Naive thymus-derived CD8-positive, alpha-beta T cell (primary cell): ENCODE measurements at places on chromosomes 2 and 18.
A peak's percentile ranks its signal among the peaks of the same experiment; 100 is the strongest.

- no peaks in the 10 kb centered on the region for H3K36me3 ChIP-seq
- H3K4me3 ChIP-seq, result no peak overlapping the region
- H3K27me3 ChIP-seq, result no peaks in the 10 kb centered on the region
- no peak overlapping the region for H3K27ac ChIP-seq
- H3K4me1 ChIP-seq, result peaks cover 71% of the 10 kb centered on the region
- DNase-seq, result no peak
Measured at GRCh38 chr2:42229949-42230348, 60.8 kb downstream of the EML4 start.

- DNase-seq, result no peak
- H3K4me1 ChIP-seq, result no peaks in the 10 kb centered on the region
- no peaks in the 10 kb centered on the region for H3K36me3 ChIP-seq
- H3K4me3 ChIP-seq, result no peak overlapping the region
- H3K27ac ChIP-seq, result no peak overlapping the region
Measured at GRCh38 chr2:85455552-85456090, 37.1 kb downstream of the SH2D6 start.

DNA sequence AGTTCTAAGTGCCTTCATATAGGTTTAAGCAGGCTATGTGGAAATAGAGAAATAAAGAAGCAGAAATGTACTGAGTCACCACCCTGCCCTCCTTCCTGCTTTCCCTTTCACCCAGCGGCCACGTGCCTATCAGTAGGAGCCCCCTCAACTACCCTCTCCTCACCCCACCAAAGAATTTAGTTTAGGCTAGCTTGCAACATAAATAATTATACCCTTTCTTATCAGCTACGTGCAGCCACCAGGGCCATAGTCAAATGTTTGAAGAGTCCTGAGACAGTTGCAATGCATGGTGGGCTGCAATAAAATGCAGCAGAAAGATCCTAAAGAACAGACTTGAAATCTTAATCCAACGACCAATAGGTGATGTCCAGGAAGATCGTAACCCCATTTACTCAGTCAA, 101.2 kb downstream of the RTP5 start:
- DNase-seq, result no peak
- no peaks in the 10 kb centered on the region for H3K36me3 ChIP-seq

DNA sequence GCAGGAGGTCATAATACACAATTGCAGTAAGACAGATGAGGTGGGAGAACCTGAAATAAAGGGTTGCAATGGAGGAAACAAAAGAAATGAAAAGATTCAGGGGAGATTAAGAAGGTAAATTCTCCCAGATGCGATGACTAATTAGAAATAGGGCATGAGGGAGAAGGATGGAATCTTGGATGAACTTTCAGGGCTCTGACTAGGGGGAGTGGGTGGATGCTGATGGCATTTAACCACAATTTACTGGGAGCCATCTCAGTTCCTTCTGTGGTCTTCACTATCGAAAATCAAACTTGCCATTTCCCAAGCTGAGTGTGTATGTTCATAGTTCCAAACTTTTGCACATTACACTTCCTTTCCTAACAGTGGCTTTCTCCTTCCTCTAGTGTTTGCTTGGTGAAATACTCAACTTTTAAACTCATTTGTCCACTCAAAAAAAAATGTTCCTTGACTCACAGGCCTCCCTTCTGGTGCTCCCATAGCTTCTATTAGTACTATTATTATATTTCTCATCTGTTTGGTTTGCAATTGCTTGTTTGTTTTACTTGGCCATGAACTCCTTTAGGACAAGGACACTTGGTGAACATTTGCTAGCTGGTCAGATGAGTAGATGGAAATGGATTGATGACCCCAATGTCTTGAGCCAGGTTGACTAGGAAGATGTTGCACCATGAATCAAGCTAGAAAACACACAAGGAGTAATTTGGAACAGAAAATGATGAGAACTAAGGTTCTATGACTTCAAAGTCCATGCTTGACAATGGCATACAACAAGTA, 178.5 kb downstream of the DIS3L2 start:
- H3K36me3 ChIP-seq, result no peaks in the 10 kb centered on the region
- H3K27me3 ChIP-seq, result no peaks in the 10 kb centered on the region
- peak overlapping the region; percentile 86 for H3K27ac ChIP-seq
- H3K4me1 ChIP-seq, result peaks cover 71% of the 10 kb centered on the region

- no peak overlapping the region for H3K4me3 ChIP-seq
- no peaks in the 10 kb centered on the region for H3K27me3 ChIP-seq
- H3K36me3 ChIP-seq, result no peaks in the 10 kb centered on the region
- no peak overlapping the region for H3K27ac ChIP-seq
Measured at GRCh38 chr2:241199897-241200821, 11.7 kb downstream of the ANO7 start.

DNA sequence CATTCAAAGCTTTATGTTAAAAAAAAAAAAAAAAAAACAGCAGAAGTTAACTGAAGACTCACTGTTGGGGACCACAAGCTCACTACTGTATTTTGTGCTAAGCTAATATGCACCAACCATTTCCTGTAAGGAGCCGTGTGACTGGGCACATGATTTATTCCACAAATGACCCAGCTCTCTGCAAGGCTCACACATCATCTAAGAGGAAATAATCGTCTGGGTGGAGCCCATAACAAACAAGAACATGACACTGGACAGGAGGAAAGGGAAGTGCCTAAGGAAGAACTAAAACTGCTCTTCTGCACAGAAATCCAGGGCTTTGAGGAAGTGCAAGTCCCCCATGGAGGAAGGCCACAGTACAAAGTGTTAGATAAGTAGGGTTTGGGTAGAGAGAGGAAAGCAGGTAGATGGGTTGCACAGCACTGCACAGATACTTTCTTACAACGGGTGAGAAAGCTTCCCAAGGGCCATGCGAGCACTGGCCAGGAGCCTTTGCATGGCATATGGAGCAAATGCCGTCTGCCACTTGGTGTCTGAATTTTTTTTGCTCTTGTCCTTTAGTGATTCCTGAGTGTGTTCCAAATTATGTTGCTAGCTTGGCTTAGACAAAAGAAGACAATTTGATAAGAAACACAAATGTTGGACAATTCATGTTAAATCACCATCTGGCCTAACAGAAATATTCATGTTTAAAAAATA, 24.4 kb downstream of the NFE2L2 start:
- H3K27me3 ChIP-seq, result no peaks in the 10 kb centered on the region
- H3K27ac ChIP-seq, result peak overlapping the region; percentile 93
- H3K4me3 ChIP-seq, result peak overlapping the region; percentile 62
- no peak for DNase-seq
- H3K4me1 ChIP-seq, result peaks cover 86% of the 10 kb centered on the region

GRCh38 chr2:160266037-160266551, 66.0 kb upstream of the ITGB6 start:
- H3K4me3 ChIP-seq, result no peak overlapping the region
- peaks cover 34% of the 10 kb centered on the region for H3K4me1 ChIP-seq
- no peak overlapping the region for H3K27ac ChIP-seq
- H3K27me3 ChIP-seq, result no peaks in the 10 kb centered on the region
- H3K36me3 ChIP-seq, result no peaks in the 10 kb centered on the region
- no peak for DNase-seq

DNA sequence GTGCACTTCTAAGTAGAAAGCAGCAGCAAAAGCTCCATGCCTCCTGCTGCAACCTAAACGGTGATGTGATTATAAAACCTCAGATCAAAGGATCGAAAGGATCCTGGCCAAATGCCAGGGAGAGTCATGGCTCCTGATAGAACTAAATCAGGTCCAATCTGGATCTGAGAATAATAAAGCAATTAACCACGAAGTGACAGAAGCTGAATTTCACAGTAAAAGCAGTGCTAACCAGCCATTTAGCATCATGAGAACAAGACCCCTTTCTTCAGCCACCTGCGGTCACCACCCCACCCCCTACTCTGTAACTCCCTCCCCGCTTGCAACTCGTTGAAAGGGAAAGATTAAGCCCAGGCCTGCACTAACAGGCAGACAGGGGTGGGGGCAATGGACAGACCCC, 748.7 kb downstream of the BCL11A start:
- H3K27me3 ChIP-seq, result no peaks in the 10 kb centered on the region
- no peak for DNase-seq
- H3K4me1 ChIP-seq, result no peaks in the 10 kb centered on the region
- H3K4me3 ChIP-seq, result no peak overlapping the region
- no peak overlapping the region for H3K27ac ChIP-seq

DNA sequence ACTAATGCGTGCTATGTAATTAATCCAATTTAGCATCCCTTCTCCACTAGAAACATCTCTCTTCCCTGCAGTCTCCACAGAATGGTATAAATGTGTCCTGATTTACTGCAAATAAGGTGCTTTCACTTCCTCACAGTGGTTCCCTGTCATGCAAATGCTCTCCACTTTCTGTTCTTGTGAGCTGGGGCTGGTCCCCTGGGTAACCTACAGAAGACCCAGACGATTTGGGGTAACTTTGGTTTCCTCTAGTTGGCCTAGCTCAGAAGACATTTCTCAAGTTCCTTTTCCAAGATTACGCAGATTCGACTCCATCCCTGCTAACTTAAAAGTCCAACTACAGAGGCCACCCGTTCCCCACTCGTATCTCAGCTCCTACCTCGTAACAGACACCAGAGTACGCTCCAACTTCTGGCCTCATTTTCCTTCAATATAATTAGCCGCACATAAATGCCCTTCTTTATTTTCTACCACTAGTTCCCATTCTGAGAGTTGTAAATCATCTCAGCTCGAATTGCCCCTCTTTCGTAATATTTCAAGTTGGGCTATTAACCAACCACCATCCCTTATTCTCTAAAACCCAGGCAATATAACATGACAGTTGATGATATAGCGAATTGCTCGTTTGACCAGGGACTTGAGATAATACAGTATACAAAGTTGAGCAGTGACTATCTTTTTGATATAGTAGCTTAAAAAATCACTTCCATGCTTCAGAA, 28.8 kb upstream of the NEDD4L start:
- no peak for DNase-seq
- H3K27ac ChIP-seq, result no peak overlapping the region
- H3K4me3 ChIP-seq, result no peak overlapping the region
- H3K4me1 ChIP-seq, result peaks cover 4% of the 10 kb centered on the region
- H3K36me3 ChIP-seq, result no peaks in the 10 kb centered on the region
- peaks cover 13% of the 10 kb centered on the region for H3K27me3 ChIP-seq

DNA sequence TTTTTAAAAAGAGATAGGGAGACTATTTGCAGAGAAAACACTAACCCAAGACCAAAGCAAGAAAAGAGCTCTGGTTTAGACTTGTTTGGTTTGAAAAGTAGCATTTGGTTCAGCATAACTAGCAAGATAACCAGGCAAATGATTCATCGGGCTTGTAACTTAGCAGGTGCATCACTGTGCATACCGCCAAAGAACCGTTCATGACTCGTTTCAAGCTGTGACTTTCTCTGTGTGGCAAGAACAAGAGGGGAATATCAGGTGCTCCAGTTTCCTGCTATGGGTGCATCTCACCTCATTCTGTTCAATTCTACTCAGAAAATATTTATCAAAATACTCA, 244.9 kb downstream of the ETAA1 start:
- peaks cover 12% of the 10 kb centered on the region for H3K27me3 ChIP-seq
- H3K36me3 ChIP-seq, result no peaks in the 10 kb centered on the region
- no peaks in the 10 kb centered on the region for H3K4me1 ChIP-seq
- no peak overlapping the region for H3K4me3 ChIP-seq
- no peak for DNase-seq
- H3K27ac ChIP-seq, result no peak overlapping the region

DNA sequence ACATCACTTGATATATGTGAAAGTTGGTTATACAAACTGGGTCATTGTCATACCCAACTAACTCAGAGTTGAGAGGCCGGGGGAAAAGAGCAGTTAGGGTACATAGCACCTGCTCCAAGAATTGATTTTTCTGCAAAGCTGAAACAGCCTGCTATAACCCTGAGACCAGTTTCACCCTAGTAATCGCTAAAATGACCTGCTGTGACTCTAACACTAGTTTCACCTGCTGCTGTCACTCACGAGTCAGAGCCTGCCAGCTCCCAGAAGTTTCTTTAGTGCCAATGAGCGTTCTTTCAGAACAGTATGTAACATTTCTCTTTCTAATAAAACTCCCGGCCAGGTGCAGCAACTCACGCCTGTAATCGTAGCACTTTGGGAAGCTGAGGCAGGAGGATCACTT, 28.0 kb downstream of the SRSF7 start:
- H3K27me3 ChIP-seq, result no peaks in the 10 kb centered on the region
- no peak overlapping the region for H3K4me3 ChIP-seq
- no peak for DNase-seq
- H3K27ac ChIP-seq, result no peak overlapping the region

- peaks cover 4% of the 10 kb centered on the region for H3K4me1 ChIP-seq
- peak overlapping the region; percentile 45 for H3K4me3 ChIP-seq
- H3K36me3 ChIP-seq, result no peaks in the 10 kb centered on the region
- peak; percentile 20 for DNase-seq
- H3K27me3 ChIP-seq, result no peaks in the 10 kb centered on the region
Measured at GRCh38 chr18:13173578-13174145, 44.9 kb upstream of the LDLRAD4 start.

DNA sequence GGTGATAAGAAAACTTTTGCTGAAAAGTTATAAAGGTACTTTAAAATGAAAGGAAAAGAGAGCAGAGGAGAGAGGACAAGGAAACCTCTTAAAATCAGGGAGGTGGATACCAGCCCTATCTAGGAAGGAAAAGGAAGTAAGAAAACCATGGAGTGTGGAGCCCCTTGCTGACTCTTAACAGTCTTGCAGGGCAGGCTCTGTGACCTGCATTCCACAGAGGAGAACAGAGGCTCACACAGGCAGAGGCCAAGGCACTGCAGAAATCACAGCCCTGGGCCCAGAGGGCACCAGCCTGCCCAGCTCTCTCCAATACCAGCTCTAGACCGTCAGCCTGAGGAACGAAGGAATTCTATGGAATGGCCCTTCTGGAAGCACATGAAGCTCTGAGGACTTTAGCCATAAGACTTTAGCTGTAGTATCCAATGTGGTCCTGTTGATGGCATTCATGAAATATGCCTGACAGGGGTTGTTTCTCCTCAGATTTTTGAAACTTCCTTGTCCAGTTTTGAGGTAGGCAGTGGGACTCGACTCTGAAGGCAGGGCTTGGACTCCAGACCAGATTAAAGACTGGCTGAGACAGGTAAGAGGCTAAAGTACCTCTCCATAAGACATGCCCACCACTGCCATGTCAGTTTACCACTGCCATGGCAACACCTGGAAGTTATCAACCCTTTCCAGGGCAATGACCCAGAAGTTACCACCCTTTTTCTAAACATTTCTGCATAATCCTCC, 216.3 kb downstream of the ANAPC1 start:
- H3K4me1 ChIP-seq, result no peaks in the 10 kb centered on the region
- no peak for DNase-seq
- H3K27me3 ChIP-seq, result no peaks in the 10 kb centered on the region
- H3K27ac ChIP-seq, result no peak overlapping the region

GRCh38 chr18:72122103-72122502, 422.0 kb downstream of the CBLN2 start:
- no peaks in the 10 kb centered on the region for H3K36me3 ChIP-seq
- no peak overlapping the region for H3K4me3 ChIP-seq
- H3K27me3 ChIP-seq, result no peaks in the 10 kb centered on the region
